ENCODE measurements at places on chromosomes 1 and 21.

DNA sequence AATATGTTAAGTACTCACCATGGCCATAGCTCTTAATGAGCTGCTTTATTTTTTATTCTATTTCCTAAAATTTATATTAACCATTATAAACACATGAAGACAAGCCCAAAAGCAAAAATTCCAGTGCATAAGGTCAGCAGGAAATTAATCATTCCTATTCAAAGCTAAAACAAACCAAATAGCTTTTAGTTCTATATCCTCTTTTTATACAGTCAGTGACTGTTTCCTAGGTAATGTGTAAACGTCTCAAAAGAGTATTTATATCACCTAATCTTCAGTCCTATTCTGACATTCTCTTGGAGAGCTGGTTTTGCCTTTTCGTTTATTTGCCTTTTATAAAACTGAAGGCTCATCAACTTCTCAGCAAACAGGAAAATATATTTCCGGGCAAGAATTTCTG, 4.2 kb downstream of the GOLPH3L start:
- no peak for DNase-seq

- no peak for DNase-seq
Observed at GRCh38 chr1:55190109-55190508, 25.1 kb downstream of the USP24 start.

- DNase-seq = no peak
Observed at GRCh38 chr1:35588197-35588910, 15.2 kb downstream of the TFAP2E start.

- peak; percentile 62 for DNase-seq
Observed at GRCh38 chr1:54922921-54923421, 36.0 kb upstream of the DHCR24 start.

DNA sequence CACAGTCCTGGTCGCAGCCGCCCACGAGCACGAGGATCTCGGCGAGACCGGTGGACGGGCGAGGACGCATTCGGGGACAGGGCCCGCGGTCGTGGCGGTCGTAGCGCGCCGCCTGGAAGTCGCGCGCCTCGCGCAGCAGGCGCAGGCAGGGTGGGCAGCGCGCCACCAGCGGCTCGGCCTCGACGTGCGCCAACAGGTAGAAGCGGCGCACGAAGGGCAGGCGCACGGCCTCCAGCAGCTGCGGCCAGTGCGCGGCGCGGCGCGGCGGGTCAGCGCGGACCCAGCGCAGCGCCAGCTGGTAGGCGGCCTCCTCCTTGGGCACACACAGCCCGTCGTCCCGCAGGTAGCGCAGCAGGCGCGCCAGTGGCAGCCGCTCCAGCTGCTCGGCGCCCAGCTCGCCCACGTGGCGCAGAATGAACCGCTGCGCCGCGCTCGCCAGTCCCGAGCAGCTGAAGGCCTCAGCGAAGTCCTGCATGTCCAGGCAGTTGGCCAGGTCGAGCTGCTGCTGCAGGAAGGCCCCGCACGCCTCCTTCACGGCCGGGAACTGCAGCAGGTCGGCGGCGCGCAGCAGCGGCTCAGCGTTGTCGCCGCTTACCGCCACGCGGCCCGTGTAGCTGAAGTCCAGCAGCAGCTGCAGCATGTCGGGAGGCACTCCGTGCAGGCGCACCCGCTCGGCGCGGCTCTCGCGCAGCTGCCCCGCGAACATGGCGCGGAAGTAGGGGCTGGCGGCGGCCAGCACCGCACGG, 573 bp downstream of the KLHL21 start:
- peak; percentile 60 for DNase-seq

GRCh38 chr1:52850951-52851350, 8.4 kb downstream of the ZYG11A start:
- DNase-seq = no peak

- DNase-seq = no peak
Observed at GRCh38 chr1:179178183-179178582, 51.3 kb downstream of the ABL2 start.

DNA sequence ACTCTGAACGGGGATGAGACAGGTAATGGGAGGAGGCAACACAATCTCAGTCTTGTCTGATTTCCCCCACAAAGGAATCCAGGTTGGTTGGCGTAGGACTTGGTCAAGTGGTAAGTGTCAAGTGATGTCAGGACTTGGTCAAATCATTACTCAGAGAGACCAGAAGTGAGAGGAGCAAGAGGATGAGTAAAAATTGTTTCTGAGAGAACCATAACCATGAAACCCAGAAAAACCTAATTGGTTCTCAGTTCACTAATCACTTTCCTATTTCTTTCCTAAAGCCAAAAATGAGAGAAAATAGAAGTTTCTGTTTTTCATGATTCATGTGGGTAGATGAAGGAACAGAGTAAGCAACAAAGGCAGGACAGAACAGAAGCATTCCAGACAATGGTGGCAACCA, 5.0 kb downstream of the PHC2 start:
- no peak for DNase-seq

- DNase-seq = no peak
Observed at GRCh38 chr1:39673215-39673614, 1.3 kb upstream of the NT5C1A start.

- no peak for DNase-seq
Observed at GRCh38 chr1:161114556-161114955, 3.3 kb downstream of the PFDN2 start.

- peak; percentile 68 for DNase-seq
Observed at GRCh38 chr1:37479255-37480124, 5.1 kb downstream of the ZC3H12A start.

- DNase-seq = peak; percentile 84
Observed at GRCh38 chr1:93846992-93847810, 31.8 kb downstream of the DNTTIP2 start.

DNA sequence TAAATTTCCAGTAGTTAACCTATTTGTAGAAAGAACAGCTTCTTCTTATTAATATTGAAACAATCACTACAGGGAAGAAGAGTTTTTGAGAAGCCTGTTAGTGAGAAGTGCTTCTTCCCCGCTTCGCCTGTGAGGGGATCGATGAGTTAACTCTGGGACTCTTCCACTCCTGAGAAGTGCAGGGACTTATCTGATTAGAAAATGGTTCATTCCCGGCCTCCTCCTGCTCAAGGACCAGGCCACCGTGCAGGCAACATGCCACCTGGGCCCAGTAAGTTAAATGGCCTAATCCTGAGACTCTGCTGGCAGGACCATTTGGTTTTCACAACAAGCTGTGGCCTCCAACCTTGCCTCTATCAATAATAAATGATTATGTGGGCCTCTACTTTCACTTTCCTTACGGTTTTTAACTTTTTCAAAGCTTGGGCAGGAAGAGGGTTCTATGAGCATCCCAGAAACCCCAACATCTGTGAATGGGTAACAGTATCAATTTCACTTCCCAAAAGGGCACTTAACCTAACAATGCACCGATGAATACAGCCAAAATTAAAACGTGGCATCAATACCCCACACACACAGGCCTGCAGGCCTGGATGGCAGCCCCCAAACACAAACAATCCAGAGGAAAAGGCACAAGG, 33.1 kb downstream of the SIPA1L2 start:
- DNase-seq = no peak

GRCh38 chr1:77831566-77831965, 52.1 kb downstream of the MIGA1 start:
- DNase-seq = no peak

DNA sequence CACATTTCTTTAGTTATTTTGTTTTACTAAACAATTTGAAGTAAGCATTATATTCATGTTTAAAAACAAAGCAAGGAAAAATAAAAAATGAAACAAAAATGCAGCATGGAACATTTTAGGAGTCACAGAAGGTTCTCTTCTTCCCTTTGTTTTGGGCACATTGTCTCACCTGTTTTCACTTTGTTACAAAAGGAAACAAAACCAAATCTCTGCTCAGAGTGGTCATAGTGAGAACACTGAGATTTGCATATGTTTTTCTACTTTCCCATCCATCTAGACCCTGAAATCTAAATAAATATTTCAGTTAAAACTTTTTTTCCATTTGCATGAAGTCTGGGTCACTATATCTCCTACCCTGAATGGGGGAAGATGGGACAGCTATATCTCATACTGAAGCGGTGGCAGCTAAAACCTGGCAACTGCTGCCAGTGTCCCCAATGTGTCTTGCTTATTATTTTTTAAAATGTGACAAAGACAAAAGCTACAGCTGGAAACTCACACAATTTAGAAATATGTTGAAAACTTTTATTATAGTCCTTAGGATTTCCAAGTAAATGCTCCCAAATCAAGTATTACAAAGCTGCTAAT, 3.5 kb downstream of the EXOC8 start:
- DNase-seq = no peak

GRCh38 chr1:71796006-71796405, 486.3 kb downstream of the NEGR1 start:
- no peak for DNase-seq

DNA sequence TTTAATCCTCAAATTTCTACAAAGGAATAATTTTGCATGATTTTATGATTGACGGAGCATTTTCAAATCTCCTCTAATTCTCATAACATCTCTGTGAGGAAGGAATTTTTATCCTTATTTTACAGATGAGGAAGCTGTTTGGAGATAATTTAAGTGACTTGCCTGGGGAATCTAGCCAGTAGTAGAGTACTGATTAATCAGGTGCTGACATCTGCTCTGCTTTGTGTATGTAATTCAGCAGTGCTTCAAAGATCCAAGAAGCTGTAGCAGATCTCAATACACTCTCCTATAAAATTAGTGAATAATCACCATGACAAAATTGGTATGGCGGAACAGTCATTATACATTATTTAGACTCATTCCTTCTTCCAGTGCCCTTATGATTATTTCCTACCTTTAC, 46.0 kb downstream of the DPH5 start:
- no peak for DNase-seq

DNA sequence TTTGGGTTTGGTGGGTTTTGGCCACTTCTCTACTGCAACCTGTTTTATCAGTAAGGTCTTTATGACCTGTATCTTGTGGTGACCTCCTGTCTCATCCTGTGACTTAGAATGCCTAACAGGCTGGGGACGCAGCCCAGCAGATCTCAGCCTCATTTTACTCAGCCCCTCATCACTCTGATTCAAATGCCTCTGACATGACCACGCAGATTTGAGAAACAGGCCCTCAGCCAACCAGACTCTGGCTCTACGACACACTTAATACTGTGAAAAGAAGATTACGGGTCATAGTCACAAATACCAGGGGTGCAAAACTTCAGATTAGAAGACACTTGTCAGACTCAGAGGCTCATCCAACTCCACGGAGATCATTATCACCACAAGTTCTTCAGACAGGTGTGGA, 28.3 kb upstream of the KIF26B start:
- no peak for DNase-seq

DNA sequence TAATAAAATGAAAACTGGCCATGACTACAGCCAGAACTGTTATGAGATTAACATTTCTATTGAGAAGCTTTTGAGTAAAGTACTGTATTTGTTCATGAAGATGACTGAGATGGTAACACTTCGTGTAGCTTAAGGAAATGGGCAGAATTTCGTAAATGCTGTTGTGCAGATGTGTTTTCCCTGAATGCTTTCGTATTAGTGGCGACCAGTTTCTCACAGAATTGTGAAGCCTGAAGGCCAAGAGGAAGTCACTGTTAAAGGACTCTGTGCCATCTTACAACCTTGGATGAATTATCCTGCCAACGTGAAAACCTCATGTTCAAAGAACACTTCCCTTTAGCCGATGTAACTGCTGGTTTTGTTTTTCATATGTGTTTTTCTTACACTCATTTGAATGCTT, 164.0 kb downstream of the NEK7 start:
- DNase-seq = no peak

DNA sequence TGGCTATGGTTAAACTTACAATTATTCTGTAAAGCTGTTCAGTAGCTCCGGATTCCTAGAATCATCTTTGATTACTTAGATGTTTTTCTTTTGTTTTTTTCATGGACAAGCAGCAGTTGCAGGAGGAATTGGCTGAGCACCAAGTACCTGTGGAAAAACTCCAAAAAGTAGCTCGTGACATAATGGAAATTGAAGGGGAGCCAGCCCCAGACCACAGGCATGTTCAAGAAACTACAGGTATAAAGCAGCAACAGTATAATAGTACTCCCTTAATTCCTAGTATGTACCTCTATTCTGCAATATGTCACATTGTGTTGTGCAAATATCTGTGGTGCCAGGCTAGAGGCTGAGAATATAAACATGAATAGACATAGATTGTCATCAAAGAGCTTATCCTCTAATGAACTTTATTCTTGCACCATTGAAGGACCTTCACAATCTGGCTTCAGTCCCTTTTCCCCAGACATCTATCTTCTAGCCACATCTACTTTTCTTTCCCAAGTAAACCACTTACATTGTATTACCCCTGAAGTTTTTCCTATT, 132.3 kb upstream of the BMP8A start:
- DNase-seq = no peak

DNA sequence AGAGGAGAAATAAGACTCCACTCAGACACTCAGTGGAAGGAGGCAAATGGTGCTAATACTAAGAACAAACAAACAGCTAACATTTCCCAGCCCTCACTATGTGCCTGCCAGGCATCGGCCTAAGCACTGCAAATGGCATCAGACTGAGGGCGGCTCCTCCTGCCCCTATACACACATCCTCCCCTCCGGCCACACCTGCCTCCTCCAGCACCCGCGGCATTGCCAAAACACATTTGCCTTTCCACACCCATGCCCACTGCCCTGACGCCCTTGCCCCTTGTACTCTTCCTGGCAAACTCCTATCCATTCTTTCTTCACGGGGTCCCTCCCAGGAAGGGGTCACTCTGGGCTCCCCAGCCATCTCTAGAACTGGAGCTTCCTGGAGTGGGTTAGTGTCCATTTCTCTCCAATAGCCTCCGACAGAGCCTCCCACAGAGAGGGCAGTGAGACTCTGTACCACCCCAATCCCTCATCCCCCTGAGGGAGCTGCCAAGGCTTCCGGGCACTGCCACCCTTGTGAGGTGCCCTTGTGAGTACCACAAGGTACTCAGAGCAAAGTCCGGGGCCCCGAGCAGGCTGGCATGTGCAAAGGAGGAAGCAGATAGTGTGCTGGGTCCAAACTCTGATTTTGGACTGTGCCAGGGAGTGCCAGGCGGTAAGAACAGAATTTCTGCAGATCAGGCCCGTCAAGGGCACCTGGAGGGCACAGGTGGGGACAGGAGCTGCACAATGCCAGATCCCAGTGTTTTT, 959 bp downstream of the AKR7A3 start:
- DNase-seq = no peak

DNA sequence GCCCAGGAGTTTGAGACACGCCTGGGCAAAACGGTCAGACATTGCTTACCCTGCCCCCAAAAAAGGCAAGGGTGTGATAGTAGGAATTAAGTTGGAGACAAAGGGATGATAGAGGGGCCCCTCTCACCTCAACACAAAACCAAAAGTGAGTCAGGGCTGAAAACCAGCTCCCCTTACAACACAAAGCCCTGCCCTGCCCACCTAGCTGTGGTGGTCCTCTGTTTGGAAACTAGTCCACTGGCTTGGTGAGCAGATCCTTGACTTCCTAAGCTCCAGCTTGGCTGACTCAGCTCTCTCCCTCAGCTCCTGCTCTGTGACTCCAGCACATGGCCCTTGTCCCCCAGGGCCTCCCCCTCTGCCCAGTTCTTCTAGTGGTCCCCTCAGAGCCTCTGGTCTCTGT, 603.8 kb downstream of the PTPRC start:
- DNase-seq = no peak

- DNase-seq = no peak
Observed at GRCh38 chr1:86951430-86951829, 37.0 kb downstream of the HS2ST1 start.
